ENCODE measurements at places on chromosomes 11 and 22.

GRCh38 chr11:32056438-32056837 is 34.4 kb upstream of the RCN1 start:
- no peak for DNase-seq

- DNase-seq = no peak
Observed at GRCh38 chr11:103812680-103813079, 223.8 kb upstream of the DDI1 start.

DNA sequence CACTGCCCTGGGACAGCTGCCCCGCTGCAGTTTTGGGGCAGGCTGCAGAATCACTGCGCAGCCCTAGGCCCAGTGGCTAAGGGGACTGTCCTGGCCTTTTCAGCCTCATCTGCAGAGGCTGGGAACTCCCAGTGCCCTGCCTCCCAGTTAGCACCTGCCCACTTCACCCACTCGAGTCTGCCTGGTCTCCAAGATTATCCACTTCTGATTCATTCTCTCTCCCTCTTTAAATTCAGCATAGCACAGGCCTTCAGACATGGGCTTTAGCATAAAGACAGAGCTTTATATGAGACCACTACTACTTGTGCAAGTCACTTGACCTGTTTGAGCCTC is 8.9 kb downstream of the DAGLA start:
- DNase-seq = no peak

DNA sequence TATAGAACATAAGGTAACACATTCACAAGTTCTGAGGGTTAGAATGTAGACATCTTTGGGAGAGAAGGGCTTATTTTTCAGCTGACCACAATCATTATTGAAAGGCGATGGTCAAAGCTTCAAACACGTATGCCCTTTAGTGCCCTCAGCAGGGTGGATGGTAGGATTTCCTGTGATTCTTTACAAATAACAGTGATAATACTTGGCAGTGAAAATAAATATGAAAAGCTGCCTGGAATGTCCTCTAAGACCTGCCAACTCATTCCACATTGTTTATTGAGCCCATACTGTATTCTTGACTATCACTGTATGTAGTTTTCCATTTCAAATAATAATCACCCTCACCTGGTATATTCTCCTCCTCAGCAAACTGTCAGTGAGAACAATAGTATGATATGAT is 13.7 kb upstream of the MPEG1 start:
- DNase-seq = no peak

DNA sequence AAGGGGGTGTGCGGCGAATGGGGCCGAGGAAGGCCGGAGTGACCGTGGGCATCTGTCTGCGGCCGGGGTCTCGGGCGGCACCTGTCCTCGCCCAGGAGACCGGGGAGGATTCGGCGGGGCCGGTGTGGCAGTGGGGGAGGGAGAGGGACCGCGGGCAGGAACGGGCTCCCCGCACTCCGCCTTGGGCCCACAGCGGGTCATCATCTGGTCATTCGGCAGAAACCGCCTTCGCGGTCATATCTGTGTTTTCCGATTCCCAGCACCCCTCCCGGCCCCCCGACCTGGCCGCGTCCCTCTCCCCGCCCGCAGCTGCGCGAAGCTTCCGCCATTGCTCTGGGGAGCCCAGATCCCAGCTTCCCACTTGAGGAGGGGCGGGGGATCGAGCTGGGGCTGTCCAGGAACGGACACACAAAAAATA is 824 bp upstream of the CBX6 start:
- DNase-seq = no peak
